ENCODE measurements at places on chromosomes 4 and X. TPM values are rescaled to one million over a fixed set of nuclear protein-coding genes. Genes with fewer than 3 reads are reported as not detected.

Gene IBSP
- total RNA-seq = not detected

Gene SEPTIN11
- total RNA-seq = 118 TPM

Gene POF1B
- total RNA-seq = 13.1 TPM

Gene F11
- total RNA-seq = 1.5 TPM

Gene GPRASP2
- total RNA-seq = 11.4 TPM

Gene ADH1C
- total RNA-seq = 9.3 TPM

Gene RASSF6
- 8.8 TPM for total RNA-seq

Gene NPY2R
- total RNA-seq = 0.54 TPM

Gene ASB11
- 0.41 TPM for total RNA-seq
